Stimulated activated CD8-positive, alpha-beta memory T cell treated with anti-CD3 and anti-CD28 coated beads, Interleukin-15, amount 100 ng/mL, for 1 hour (primary cell): ENCODE measurements at places on chromosomes 5 and 9.

GRCh38 chr9:83281306-83282255 is 218.6 kb upstream of the RASEF start:
- no peak for DNase-seq

DNA sequence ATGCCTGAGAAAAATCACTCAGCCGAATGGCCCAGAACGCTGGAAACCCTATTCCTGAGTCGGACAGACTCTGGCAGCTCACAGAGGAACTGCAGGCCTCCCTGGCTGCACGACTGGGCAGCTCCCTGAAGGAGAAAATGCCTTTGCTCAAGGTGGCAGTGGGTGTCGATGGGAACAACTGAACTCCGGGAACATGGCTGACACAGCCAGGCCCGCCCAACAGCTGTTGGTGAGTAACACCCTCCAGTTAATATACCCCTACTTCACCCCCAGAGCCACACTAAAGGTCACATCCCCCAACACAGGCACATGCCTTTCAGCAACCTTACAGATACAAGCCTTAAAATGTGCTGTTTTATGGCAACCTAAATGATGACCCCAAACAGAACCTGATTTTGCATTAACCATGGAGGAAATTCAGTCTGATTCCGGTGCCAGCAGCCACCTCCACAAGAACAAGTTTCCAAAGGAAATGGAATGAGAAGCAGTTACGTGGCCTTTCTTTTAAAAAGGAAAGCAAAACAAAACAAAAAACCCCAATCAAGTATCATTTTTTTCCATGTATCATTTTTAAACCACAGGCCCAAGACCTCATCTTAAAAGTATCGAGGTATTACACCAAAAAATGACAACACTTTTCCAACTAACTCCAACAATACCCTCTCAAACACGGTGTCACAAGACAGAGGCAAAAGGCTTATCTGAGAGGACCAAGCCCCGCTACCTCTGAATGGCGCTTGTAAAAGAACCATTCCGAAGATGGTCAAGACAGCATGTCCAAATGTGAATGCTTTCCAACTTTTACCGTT is 3.1 kb downstream of the KLF9 start:
- no peak for DNase-seq

- DNase-seq: no peak
These were observed 30.0 kb downstream of the ROPN1L start for GRCh38 chr5:10471677-10472076.

- no peak for DNase-seq
These were observed 323.5 kb downstream of the LRRC70 start for GRCh38 chr5:62902126-62902525.

DNA sequence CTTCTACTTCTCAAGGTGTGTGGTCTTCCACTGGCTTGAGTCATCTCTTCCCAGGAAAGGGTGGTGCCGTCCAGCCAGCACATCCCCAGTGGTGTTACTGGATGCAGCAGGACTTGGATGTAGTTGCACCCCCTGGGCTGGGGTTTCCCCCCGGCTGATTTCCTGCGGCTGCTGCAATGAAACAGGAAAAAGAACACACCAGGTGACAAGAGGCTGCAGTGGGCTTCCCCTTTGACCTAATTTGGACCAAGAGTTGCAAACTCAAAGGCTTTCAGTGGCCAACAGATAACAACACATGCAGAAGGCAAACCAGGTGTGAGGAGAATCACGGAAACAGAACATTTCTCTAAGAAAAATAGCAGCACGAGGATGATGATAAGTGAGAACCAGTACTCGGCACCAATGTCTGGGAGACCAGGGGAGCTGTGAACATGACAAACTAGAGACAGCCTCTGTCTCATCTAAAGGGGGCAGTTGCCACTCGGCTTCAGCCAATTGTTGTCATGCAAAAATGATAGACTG is 83.7 kb downstream of the PDE6A start:
- DNase-seq: no peak
